HFF-Myc (cell line): ENCODE measurements at places on chromosomes 16 and 17.

DNA sequence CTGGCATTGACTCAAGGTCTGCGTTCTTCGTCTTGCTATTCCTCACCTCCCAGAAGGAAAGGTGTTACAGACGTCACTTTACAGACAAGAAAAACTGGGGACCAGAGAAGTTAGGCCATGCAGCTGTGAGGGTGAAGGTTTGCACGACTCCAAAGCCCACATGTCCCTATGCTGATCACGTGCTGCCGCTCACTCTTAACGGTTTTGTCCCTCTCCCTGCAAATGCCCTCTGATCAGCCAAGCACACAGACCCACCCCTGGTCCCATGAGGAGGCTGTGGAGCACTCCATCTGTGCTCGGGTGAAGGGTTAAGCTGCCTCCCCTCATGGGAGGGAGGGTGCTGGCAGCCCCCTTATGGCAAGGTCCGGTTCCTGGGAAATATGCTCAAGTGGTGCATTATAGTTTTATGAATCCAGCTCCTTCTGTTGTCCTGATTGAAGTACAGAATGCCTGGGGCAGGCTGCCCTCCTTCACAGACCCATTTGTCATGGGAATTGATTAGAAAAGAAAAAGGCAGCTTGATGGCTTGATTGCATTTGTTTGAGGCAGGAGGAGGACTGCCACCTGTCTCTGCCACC, 18.8 kb downstream of the CCDC182 start:
- no peak for DNase-seq

DNA sequence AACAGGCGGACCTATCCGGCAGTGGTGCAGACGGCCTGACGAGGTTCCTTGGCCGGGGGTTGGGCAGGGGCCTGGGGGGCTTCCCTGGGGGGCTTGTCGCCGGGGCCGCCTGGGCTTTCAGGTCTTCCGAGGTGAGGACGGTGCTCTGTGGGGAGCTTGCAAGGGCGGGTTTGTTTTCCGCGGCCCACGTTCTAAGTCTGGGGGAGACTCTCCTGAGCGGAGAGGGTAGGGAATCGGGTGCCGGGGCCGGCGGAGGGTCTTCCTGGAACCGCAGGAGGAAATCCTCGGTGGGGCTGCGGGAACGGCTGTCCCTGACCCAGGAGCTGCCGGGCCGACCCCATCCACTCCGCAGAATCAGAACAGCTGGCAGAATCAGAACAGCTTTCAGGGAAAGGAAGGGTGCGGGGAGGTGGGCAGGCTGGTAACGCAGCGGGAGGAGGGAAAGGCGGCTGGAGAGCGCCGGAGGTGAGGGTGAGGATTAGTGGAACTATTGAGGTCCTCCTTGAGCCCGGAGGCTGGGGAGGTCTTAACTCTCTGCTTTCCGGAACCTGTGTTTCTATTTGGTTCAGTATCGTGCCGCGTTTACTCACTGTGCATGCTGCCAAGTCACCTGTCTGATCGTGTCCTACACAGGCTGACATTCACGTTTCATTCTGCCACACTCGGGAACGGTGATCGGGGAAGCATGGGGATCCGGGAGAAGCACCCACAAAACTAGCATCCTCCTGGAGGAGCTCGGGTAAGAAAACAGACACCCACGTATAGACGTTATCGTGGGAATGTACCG, 28.9 kb downstream of the CPSF4L start:
- no peak for DNase-seq

DNA sequence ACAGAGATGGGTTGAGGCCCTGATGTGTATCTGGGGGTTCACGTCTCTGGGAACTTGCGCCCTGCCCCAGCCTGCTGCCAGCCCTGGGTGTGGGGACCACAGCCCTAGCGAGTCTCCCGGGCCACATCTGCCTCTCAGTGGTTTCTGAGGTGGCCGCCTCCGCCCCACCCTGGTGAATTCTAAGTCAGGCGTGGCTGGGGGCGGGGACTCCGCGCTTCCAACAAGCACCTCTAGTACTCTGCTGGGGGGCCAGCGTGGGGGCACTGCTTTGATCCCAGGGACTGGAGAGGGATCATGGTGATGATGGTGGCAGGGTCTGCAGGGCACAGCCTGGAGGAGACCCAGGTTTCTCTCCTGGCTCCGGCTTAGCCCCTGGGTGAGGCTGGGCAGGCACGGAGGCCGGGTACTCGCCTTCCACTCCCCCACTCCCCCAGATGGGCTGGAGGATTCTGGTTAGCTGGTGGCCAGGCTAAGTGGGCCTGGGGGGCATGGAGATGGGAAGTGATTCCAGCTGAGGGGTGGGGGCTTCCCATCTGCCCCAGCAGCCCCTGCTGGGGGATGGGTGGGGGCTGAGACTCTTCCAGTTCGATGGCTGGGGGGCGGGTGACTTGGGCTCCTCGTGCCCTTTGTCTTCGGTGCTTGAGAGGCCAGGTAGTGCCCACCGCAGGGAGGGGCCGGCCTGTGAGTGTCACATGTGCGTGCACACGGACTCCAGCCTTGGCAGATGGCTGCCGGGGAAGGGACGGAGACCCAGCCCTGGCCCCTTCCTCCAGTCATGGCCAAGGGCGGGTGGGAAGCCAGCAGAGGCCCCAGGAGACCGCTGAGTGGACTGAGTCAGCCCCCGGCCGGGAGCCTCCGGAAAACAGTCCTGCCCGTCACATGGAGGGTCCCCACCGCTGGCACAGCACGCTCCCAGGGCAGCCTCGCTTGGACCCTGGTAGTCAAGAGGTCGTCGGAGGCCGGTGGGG, 3.9 kb downstream of the GLIS2 start:
- no peak for DNase-seq

- DNase-seq = no peak
Observed at GRCh38 chr16:57711-58110, 4.1 kb downstream of the SNRNP25 start.

GRCh38 chr17:9138161-9138717, 116.9 kb downstream of the NTN1 start:
- DNase-seq = no peak

DNA sequence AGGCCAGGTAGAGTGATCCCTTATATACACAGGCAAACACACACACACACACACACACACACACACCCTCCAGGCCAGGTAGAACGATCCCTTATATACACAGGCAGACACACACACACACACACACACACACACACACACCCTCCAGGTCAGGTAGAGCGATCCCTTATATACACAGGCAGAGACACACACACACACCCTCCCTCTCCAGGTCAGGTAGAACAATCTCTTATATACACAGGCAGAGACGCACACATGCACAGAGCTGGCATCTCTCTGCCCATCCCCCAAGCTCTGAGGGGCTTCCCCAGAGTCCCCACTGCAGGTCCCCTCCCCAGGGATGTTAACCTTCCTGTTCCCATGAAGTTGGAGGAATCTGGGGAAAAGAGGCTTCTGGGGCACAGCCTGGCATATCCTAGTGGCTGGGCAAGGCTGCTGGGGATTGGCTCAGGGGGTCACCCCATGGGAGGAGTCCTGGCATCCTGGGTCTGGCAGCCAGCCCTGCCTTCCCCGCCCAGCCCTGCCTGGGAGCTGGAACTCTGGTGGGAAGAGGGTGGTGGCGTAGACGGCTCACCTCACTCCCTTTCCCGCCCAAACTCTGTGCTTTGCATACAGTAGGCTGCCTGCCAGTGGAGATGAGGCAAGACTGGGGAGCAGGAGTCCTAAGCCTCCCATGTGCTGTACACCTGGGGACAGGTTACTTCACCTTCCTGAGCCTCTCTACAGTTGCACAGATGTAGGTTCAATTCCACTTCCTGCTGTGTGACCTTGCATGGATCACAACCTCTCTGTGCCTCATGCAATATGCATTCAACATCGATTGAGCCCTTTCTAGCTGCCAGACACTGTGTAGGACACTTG, 41.8 kb downstream of the TEKT5 start:
- no peak for DNase-seq

DNA sequence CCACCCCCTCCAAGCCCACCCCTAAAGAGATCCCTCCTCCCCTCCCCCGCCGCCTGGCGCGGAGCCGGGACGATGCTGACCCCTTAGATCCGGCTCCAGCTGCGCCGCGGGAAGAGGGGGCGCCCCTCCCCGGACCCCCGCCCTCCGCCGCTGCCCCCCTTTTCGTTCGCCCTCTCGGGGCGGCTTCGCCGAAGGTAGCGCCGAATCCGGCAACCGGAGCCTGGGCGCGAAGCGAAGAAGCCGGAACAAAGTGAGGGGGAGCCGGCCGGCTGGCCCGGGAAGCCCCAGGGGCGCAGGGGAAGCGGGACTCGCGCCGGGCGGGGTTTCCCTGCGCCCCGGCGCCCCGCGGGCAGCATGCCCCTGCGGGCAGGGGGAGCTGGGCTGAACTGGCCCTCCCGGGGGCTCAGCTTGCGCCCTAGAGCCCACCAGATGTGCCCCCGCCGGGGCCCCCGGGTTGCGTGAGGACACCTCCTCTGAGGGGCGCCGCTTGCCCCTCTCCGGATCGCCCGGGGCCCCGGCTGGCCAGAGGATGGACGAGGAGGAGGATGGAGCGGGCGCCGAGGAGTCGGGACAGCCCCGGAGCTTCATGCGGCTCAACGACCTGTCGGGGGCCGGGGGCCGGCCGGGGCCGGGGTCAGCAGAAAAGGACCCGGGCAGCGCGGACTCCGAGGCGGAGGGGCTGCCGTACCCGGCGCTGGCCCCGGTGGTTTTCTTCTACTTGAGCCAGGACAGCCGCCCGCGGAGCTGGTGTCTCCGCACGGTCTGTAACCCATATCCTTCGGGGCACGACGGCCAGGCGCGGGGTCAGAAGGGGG, 623 bp downstream of the CACNA1G start:
- DNase-seq = no peak

DNA sequence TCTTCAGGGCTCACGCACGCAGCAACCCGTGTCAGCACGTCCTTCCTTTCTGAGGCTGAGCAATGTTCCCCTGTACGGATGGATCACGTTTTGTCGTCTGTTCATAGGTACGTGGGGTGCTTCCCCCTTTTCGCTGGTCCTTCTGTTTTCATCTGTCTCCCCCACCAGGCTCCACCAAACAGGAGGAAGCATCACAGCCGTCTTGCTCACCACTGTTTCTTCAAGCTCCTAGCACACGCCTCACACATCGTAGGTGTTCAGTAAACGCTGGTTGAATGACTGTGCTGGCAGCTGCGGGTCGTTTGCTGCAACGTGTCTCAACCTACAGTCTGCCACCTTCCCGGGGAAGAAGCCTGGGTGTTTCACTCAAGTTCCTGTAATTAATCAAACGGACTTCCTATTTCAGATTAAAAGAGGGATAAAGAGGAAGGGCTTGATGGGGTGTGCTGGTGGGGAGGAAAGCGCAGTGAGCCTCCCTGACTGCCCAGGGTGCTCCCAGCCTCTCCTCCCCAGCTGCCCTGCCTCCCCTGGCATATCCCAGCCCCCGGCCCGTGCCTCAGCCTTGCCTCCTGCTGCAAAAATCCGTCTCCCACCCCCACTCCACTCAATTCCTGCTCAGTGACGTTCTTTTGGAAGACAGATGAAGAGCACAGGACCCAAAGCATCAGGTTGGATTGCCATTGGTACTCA, 76.7 kb upstream of the DOC2B start:
- DNase-seq = no peak

DNA sequence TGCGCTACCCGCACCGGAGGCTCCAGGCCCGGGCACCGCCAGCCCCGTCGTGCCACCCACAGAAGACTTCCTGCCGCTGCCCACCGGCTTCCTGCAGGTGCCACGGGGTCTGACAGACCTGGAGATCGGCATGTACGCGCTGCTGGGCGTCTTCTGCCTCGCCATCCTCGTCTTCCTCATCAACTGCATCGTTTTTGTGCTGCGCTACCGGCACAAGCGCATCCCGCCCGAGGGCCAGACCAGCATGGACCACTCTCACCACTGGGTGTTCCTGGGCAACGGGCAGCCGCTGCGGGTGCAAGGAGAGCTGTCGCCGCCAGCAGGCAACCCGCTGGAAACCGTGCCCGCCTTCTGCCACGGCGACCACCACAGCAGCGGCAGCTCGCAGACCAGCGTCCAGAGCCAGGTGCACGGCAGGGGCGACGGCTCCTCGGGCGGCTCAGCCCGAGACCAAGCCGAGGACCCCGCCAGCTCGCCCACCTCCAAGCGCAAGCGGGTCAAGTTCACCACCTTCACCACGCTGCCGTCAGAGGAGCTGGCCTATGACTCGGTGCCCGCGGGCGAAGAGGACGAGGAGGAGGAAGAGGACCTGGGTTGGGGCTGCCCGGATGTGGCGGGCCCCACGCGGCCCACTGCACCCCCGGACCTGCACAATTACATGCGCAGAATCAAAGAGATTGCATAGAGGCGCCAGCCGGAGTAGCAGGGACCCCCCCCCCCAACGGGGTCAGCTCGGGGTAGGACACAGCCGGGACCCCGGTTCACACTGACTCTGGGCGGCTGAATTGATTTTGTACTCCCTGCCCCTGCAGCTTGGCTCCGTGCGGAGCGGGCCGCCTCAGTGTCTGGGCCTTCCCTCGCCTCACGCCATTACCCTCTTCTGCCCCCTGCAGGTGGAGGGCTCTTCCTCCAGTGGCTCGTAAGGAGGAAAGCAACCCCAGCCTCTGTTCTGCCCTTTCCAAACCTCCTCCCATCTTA, 58.5 kb downstream of the TMEM132E start:
- DNase-seq = peak; percentile 27

- DNase-seq = no peak
Observed at GRCh38 chr17:81058263-81058871, 23.4 kb downstream of the BAIAP2 start.

DNA sequence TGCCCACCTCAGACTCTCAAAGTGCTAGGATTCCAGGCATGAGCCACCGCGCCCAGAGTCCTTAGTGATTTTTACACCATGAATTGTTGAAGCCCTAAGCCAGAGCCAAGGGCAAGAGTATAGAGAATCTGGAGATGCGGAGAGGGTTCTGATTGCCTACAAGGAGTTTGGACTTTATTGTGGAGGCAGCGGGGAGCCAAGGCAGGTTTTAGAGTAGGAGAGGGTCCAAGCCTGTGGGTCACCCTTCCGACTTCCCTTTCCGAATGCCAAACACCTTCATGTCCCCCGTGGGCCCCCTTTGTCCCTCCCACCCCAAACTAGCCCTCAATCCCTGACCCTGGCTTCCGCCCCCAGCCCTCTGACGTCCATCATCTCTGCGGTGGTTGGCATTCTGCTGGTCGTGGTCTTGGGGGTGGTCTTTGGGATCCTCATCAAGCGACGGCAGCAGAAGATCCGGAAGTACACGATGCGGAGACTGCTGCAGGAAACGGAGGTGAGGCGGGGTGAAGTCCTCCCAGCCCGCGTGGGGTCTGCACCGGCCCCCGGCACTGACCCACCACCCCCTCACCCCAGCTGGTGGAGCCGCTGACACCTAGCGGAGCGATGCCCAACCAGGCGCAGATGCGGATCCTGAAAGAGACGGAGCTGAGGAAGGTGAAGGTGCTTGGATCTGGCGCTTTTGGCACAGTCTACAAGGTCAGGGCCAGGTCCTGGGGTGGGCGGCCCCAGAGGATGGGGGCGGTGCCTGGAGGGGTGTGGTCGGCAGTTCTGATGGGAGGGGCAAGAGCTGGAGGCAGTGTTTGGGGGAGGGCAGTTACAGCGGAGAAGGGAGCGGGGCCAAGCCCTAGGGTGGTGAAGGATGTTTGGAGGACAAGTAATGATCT, 7.1 kb downstream of the MIEN1 start:
- DNase-seq = no peak
